Heart right ventricle (tissue), 16 donors: ENCODE measurements at places on chromosomes 7 and 10.

- no peak for DNase-seq
Measured at GRCh38 chr10:67793313-67793712, 44.7 kb downstream of the DNAJC12 start.

GRCh38 chr7:1705856-1706255 lies 35.8 kb downstream of the ELFN1 start:
- no peak for DNase-seq

- DNase-seq = no peak
Measured at GRCh38 chr7:155746188-155746587, 66.1 kb downstream of the SHH start.

DNA sequence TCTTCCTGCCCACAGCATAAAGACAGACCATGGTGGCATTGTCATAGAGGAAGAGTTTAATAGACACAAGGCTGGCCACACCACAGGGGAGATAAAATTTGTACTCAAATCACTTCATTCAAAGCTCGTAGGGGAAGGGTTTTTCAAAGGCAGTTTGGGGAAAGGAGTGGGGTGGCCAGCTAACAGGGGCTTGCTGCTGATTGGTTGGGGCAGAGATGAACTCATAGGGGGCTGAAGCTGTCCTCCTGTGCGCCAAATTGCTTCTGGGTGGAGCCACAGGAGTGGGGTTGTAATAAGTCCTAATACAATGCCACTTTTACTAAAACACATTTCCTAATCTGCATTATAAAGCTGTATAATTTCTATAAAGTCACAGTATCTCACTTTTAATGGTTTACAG lies 22.5 kb downstream of the PDZD8 start:
- no peak for DNase-seq

DNA sequence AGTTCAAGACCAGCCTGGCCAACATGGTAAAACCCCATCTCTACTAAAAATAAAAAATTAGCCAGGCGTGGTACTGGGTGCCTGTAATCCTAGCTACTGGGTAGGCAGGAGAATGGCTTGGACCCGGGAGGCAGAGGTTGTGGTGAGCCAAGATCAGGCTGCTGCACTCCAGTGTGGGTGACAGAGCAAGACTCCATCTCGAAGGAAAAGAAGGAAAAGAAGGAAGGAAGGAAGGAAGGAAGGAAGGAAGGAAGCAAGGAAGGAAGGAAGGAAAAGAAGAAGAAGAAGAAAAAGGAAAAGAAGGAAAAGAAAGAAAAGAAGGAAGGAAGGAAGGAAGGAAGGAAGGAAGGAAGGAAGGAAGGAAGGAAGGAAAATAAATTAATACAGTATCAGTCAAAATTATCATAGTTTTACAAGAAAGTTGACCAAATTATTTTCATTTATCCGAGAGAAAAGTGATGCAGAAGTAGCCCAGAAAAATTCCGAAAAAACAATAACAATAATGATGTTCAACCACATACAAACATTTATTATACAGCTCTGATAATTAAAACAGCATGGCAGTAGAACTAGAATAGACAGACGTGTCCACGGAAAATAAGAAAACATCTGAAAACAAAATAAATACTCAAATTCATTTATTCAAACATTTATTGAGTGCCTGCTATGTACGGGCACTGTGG lies 292.4 kb upstream of the MKLN1 start:
- no peak for DNase-seq

- DNase-seq = peak; percentile 67
Measured at GRCh38 chr10:5949009-5949759, 28.2 kb downstream of the IL15RA start.

GRCh38 chr10:20004087-20004523 lies 187.9 kb downstream of the PLXDC2 start:
- peak; percentile 57 for DNase-seq

GRCh38 chr10:6136215-6137201 lies 47.7 kb downstream of the RBM17 start:
- no peak for DNase-seq

GRCh38 chr7:99106821-99107241 lies 37.1 kb downstream of the SMURF1 start:
- no peak for DNase-seq

DNA sequence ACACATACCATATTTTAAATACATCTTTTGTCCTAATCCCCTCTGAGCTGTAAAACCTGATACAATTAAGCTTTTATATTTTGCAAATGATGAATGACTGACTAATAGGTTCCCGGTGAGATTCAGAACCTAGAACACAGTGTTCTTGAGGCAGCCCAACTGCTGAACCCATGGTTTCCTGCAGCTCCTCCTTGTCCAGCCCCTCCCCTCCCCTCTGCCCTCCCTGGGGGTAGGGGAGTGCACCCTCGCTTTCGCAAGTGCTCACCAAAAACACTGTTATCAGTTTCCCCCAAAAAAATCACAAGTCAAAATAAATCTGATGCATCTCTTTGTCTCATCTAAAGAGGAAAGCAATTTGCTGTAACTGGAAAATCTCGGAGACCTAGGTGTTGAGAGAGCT lies 602.8 kb downstream of the KCNMA1 start:
- no peak for DNase-seq
